HFF-Myc (cell line): ENCODE measurements at places on chromosomes 3 and 15.

GRCh38 chr3:127143172-127143571 is 49.8 kb upstream of the PRR23E start:
- DNase-seq = no peak

- DNase-seq = no peak
Observed at GRCh38 chr3:160725338-160725737, 30.7 kb upstream of the PPM1L start.

- DNase-seq = no peak
Observed at GRCh38 chr3:3189961-3190360, 10.5 kb upstream of the CRBN start.

DNA sequence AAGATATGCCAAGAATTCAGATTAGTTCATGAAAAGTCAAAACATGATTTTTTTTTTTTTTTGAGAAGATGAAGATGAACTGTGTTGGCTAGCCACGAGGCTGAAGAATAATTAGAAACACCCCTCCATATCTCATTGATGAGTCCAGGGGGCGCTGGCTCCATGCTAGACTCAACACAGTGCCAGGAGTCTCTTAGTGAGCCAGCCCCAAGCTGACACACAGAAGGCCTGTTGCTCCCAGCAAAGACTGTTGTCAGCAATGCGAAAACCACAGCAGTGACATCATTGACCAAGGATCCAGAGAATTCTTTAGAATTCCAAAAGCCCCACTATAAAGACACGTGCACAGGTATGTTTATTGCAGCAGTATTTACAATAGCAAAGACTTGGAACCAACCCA is 185.2 kb downstream of the ANXA2 start:
- DNase-seq = peak; percentile 5

DNA sequence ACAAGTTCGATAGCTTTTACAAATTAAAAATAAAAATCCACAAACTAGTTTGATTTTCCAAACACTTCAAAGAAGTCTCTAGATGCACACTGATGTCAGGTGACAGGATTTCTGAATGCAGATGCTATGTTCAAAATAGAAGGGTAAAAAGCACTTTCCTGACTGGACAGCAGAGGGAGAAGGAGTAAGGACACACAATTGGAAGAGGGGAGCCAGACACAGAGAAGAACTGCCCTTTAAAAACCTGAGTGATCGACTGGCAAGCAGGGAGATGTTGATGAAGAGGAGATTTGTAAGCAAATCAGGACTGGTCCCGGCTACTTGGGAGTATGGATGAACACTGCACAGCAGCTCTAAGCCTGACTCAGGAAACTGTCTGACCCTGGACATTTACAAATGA is 612.8 kb downstream of the MAGI1 start:
- DNase-seq = no peak

DNA sequence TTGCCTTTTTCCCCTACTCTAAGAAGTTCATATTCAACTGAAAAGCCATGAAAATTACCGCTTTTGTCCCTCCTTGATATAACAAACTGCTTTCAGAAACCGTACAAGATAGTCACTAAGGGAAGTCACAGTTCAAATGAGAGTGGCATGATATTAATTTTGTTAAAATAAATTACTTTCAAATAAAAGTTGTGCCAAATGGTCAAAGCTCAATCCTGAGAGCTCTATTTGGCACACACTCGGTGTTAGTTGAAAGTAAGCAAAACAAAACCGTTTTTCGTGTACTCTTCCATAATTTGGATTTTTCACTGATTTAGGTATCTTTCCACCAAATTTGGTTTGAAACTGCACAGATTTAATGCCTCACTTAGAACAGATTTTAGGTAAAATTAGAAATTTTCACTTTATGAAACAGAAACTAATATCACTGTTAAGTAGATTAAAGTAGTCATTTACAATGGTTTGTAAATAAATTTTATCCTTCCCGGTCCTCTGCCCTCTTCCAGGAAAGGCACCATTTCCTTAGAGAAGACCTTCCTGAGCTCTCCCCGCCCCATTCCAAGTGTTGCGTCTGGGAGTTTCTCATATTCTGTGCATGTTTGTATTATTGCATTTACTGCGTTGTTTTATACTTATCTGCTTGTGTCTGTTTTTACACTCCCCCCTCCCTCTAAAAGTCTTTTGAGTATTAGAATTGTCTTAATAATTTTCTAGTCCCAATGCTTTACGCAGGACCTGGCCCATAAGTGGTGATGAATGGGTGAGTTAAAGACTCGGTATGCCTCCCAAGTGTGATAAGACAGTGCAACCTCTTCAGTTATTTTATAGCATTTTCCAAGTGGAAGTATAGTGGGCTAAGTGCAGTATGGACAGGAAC is 853 bp downstream of the TCAIM start:
- DNase-seq = no peak

- DNase-seq = peak; percentile 61
Observed at GRCh38 chr3:197456261-197457091, 99.3 kb downstream of the BDH1 start.

DNA sequence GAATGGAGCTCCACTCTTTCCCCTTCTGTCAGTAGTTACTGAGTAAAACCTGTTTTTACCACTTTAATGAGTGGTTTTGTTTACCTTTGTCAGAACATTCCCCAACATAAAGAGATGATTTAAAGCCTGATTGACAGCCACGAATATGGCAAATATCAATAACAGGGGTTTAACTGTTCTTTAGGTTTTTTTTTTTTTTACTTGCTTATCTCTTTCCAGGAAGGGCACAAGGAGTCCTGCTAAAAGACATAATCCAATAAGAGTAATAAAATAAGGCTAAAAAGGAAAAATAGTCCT is 11.5 kb upstream of the UBE2Q2 start:
- DNase-seq = no peak

DNA sequence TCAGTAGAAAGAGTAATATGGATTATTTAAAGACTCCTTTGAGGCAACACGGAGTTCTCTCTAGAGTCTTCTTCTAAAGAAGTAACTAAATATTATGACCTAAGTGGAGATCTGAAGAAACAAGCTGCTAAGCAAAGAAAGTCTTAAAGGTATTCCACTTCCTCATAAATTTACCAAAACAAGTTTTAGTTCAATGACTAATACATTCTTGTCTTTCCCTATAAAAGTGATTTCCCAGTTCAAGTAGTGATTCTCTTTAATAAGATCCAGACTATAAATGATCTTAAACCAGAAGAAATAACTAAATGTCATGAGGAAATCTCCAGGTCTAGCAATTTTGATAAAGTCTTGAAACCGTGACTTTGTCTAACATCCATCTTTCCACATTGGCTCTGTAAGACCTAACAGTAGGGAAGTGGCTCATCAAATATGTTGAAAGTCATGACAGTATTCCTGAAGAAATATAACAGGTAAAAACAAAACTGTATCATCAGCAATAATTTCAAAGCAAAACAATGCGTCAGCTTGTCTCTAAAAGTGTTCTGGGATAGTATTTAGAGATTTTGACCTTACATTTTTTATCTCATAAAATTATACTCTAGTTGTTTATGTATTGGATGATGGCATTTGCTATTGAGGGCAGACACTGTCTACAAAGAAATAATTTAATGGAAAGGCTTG is 51.8 kb upstream of the NEDD4 start:
- DNase-seq = no peak

GRCh38 chr3:143885780-143886427 is 37.6 kb upstream of the SLC9A9 start:
- peak; percentile 15 for DNase-seq

GRCh38 chr3:183193762-183194689 is 31.5 kb upstream of the LAMP3 start:
- no peak for DNase-seq

GRCh38 chr3:33313331-33313730 is 36.1 kb downstream of the FBXL2 start:
- DNase-seq = no peak

- peak; percentile 35 for DNase-seq
Observed at GRCh38 chr3:193572426-193572908, 17.8 kb upstream of the ATP13A4 start.
